ENCODE measurements at places on chromosomes 2 and 18.

DNA sequence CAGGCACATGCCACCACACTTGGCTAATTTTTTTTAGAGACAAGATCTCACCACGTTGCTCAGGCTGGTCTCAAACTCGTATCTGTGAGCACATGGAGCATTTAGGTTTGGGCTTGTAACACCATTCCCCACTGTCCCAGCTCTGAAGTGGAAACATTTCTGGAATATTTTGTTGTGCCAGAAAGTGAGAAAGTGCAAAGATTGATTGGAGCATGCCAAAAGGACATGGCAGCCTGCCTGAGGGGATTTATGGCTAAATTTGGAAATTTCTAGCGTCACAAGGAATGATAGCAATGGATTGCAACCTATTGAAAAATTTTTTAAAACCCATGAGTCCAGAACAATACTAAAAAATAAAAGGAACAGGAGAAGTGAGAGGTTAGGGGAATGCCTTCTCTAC, 136.8 kb downstream of the ESCO1 start:
- ATAC-seq = no peak

DNA sequence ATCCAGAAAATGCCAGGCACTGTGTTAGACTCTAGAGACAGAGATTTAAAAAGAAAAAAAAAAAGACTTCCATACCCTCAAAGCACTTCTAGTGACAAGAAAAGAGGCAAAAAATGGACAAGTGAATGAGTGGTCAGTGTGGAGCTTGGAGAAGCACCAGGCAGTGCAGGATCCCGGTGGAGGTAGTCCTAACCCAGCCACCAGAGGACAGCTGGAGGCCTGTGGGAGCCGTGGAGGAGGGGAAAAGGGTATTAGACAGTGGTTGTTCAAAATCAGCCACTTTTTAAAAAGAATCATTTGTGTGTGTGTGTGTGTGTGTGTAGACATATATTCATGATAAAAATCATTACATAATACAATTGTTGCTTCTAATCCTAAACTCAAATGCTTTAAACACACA, 32.8 kb upstream of the EPAS1 start:
- ATAC-seq = no peak

DNA sequence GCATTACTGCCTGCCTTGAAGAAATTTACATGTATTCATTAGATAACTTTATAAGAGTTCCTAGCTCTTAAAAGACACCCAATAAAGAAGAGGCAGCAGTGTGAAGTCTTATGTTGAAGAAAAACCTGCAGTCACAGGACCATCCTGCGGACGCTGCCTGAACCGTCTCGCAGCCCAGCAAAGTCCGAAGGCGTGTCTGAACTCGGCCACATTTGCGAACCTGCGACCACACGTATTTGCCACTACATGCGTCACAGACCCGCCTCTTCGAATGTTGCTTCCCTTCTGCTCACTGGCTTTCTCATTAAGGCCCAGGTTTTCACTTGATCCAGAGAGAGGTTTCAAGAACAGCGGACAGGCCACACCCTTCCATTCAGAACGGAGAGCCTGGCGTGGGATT, 41.2 kb downstream of the CNGA3 start:
- ATAC-seq = no peak

DNA sequence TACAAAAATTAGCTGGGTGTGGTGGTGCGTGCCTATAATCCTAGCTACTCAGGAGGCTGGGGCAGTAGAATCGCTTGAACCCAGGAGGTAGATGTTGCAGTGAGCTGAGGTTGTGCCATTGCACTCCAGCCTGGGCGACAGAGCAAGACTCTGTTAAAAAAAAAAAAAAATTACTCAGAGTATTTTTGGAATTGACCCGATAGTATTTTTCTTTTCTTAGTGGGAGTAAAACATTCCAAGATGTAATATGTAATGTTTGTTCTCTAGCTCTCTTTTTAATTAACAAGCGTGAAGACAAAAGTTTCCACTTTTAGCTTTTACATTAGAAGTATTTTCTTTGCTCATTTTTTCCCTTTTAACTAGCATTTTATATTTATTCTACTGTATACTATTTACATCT, 12.0 kb upstream of the TMEM18 start:
- no peak for ATAC-seq

- ATAC-seq = no peak
Measured at GRCh38 chr2:203781151-203781550, 74.7 kb downstream of the CD28 start.

- ATAC-seq = no peak
Measured at GRCh38 chr2:187079901-187080300, 230.9 kb upstream of the ZSWIM2 start.

DNA sequence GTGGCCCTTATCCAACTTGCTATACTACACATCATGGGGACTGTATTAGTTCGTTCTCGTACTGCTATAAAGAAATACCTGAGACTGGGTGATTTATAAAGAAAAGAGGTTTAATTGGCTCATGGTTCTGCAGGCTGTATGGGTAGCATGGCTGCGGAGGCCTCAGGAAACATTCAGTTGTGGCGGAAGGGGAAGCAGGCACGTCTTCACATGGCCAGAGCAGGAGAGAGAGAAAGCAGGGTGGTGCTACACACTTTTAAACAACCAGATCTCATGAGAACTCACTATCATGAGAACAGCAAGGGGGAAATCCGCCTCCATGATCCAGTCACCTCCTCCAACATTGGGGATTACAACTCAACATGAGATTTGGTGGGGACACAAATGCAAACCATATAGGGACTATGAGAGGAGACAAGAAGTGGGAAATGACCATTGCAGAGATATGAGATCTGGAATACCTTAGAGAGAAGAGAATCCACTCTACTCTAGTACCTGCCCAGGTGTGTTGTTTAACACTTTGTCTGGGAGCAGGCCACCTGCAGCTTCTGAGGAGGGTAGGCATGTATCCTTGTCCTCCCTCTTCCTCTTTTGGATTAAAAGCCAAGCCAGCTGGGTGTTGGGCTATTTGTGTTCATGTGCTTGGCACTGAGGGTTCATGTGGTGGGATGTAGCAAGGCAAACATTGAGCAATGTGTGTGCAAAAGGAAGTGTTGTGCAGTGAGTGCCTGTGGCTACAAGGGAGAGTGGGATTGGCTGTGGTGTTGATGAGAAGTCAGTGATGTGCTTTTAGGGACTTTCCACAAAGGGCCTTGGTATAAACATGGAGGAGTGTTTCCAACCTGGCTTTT, 22.8 kb downstream of the TTLL4 start:
- ATAC-seq = no peak

DNA sequence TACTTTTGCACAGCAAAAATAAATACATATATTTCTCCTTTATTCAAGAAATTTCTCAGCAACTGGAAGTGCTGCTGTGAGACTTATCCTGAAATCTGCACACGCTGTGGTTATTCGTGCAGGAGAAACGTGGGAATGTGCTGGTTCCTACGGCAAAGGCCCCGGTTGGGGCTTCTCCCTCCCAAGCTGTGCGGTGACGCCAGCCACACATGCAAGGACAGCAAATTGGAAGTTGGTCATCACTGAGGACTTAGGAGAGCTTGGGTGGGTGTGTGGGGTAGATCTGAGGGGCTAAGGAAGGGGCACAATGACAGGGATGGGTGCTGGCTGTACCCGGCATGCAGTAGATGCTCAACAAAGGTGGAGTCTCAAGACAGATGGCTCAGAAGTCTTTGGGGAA, 16.5 kb upstream of the MTCL1 start:
- ATAC-seq = no peak

GRCh38 chr2:141497272-141497671, 633.5 kb downstream of the LRP1B start:
- no peak for ATAC-seq

DNA sequence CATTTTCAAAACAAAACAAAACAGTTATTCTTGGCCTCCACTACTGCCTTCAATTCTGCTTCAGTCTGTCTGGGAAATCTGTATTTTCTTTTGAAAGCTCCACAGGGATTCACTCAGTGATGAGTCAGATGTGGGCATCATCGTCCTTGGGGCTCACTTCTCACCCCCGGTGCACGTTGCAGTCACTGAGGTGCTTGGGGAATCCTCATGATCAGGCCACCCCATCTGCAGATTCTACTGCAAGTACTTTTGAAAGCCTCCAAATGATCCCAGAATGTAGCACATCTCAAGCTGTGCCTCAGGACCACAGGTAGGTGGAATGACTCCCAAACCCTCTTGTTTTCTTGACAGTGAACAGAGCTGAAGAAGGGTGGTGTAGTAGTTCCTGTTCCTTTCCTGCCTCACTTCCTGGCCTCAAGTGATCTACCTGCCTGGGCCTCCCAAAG, 34.3 kb downstream of the LPIN2 start:
- peak; percentile 53 for ATAC-seq

- ATAC-seq = no peak
Measured at GRCh38 chr18:6741786-6742185, 12.3 kb downstream of the ARHGAP28 start.

GRCh38 chr2:37232131-37232933, 874 bp downstream of the NDUFAF7 start:
- peak; percentile 45 for ATAC-seq

GRCh38 chr2:237486334-237486818, 675 bp upstream of the MLPH start:
- peak; percentile 38 for ATAC-seq

GRCh38 chr2:128630974-128631697, 312.5 kb upstream of the HS6ST1 start:
- no peak for ATAC-seq

- ATAC-seq = peak; percentile 36
Measured at GRCh38 chr18:49399003-49399402, 61.4 kb downstream of the DYM start.

GRCh38 chr2:189086710-189087109, 92.9 kb downstream of the COL5A2 start:
- peak; percentile 35 for ATAC-seq

GRCh38 chr18:35581898-35582641, 530 bp downstream of the GALNT1 start:
- ATAC-seq = peak; percentile 48

- no peak for ATAC-seq
Measured at GRCh38 chr2:15041429-15041837, 408.9 kb downstream of the LRATD1 start.

DNA sequence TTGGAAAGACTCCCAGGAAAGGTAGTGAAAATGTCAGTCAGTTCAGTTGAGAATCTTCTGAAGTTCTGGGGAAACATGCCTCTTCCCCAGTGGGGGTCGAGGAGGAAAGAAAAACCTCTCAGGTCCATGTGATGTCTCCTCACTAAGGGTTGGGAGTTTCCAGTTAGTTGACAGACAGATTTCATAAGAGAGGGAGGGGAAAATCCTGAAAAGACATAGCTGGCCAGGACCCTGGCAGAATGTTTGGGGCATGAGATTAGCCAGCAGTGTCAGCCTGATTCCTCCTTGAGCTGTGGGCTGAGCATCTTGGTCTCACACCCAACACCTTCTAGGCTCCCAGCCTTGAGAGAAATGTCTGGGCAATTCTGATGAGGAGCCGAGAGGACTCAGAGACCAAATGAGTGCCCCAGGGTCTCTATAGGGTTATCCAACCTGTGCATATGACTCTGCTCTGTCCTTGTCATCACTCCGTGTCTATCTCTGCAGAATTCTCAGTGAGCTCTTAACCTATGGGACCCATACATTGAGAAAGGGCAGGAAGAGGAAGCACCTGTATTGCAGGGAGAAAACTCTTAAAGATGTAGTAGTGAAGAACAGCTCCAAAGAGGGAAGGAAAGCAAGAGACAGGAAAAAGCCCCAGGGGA, 13.9 kb downstream of the BMP10 start:
- ATAC-seq = no peak

- no peak for ATAC-seq
Measured at GRCh38 chr18:68121308-68121707, 593.6 kb downstream of the TMX3 start.

GRCh38 chr18:62948788-62949187, 233.4 kb downstream of the PHLPP1 start:
- no peak for ATAC-seq

DNA sequence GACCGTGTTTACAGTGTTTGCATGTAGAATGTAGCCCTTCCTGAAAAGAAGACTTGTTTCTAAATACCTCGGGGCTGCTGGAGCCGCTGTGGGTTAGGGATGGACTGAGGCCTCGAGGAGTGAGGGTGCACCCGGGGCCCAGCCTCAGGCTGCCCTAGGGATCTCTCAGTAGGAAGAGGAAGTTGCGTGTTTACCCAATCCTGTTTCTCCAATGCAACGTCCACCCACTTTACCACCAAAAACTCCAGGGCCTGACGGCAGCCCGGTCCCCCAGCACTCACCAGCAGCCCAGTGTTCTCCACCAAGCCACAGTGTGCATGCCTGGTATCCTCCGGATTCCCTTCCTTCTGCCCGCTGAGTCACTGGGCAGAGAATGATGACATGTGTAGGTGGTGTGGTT, 255.8 kb downstream of the GLI2 start:
- no peak for ATAC-seq

DNA sequence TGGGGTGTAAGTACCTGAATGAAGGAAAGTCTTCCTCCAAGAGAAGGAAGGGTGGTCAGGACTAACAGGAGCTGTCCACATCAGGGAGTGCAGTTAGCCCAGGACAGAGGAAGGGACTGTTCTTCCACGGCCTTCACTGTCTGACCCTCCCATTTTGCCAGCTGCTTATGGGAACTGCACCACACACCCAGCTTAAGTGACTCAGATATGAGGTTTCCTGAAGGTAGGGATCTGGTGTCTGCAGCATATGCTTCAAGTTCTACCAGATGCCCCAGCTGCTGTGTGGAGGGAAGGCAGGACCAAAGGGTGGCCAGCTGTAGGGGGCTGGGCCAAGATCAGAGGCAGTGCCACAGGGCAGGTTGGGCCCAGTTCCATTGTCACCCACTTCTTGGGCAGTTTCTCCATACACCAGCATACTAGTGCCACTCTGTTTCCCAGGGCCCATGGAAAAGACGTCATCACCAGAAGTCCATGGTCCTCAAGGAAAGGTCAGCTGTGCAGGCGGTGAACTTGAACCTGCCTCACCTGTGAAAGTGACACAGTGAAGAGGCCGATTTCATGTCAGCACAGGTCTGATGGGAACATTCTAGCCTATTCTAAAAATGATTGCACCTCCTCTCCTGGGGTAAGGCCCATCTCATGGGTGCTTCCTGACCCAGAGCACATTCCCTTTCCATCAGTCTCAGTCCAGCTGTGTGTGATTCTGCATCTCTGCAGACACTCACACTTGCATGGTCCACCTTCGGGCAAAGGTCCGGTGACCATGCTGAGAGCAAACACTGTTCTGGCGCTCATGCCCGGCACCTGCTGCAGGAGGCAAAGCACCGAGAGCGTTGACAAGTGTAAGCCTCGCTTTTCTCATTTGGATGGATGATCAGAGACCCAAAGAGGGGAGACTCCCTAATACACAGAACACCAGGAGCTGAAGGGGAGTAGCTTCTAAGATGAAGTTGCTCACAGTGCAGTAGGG, 68.0 kb downstream of the ACAA2 start:
- ATAC-seq = no peak

GRCh38 chr2:128258218-128258617, 60.5 kb downstream of the HS6ST1 start:
- no peak for ATAC-seq

GRCh38 chr18:42038936-42039335, 83.9 kb downstream of the PIK3C3 start:
- ATAC-seq = peak; percentile 98

DNA sequence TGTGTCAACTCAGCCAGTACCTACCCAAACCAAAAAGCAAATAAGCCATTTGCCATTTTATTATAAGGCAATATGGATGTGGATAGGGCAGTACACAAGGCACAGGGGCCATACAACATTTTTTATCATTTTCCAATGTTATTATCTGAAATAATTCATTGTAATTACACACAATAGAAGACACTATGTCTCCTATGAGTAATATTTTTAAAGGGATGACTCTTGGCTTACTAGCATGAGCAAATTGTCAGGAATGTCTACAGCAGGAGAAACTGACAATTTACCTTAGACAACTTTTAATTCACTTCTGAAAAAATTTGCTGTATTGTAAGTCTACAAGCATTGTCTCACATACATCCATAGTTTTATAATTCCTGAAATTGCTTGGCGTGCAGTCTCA, 1193.9 kb upstream of the CELF4 start:
- ATAC-seq = no peak

Measured in SK-N-SH treated with all-trans-retinoic acid at 6 μM for 48 hours (cell line).